ENCODE measurements at places on chromosomes 12 and 14.
A peak's percentile ranks its signal among the peaks of the same experiment; 100 is the strongest.

- DNase-seq, result no peak
Observed at GRCh38 chr12:110921262-110921661, 883 bp upstream of the MYL2 start.

- DNase-seq, result no peak
Observed at GRCh38 chr12:47964106-47964728, 821 bp downstream of the TMEM106C start.

DNA sequence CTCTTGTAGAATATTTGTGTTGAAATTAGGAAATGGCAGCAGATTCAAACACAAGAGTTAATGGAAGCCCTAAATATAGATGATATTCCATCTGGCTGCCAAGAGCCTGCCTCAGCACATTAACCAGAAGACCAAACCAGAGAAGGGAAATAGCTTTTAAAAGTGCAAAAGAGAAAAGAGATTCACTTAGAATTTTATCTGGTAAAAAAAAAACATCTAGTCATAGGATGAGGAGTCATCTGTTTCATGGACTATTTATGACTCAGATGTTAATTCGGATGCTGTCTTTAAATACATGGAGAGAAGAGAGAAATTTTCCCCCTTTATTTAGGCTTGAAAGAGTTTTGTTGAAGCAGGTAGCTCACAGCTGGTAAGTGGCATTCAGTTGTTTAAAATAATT, 201.6 kb upstream of the NUDT4 start:
- DNase-seq, result no peak

GRCh38 chr12:132965796-132966195, 9.7 kb upstream of the ZNF605 start:
- DNase-seq, result no peak

DNA sequence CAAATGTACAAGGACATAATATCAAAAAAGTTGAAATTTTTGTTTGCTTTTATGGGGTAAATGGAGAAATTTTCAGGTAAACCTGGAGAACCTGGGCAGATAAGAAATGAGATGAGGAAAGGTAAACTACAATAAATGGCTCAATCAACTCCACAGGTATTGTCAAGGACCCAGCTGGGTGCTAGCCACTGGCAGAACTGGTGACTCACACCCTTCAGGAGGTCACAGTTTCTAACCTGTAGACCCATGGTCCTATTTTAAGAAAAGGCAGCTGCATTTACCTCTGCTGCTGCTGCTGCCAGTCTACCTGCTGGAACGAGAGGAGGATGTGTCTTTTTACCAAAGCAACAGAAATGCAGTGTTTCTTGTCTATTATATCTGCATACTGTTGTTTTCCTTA, 226.6 kb downstream of the ALG10B start:
- DNase-seq, result no peak

DNA sequence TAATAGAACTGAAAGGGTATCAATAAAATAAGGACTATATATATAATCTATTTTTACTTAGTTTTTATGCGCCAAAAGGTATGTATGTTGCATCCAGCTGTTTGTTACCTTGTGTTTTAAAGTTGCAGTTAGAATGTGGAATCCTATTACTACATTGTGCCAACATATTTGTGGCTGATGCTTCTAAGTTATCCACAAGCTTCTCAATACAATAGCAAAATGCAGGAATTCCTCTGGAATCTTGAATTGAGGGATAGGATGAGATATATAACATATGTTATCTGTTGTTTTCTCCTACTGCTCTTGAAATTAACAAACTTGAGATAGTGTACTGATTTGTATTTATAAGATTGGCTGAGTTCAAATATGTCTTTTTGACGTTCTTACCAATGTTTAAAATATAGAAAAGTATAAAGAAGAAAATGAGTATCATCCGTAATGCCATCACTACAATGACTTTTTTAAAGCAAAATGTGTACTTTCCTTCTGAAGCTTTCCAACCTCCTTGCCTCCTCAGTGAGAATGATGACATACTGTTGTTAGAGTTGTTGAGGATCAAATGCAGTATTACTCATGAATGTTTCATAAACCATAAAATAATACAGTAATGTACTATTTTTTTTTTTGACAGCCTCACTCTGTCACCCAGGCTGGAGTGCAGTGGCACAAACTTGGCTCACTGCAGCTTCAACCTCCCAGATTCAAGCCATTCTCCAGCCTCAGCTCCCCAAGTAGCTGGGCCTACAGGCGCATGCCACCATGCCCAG, 6.6 kb downstream of the RAP1B start:
- peak; percentile 50 for DNase-seq

DNA sequence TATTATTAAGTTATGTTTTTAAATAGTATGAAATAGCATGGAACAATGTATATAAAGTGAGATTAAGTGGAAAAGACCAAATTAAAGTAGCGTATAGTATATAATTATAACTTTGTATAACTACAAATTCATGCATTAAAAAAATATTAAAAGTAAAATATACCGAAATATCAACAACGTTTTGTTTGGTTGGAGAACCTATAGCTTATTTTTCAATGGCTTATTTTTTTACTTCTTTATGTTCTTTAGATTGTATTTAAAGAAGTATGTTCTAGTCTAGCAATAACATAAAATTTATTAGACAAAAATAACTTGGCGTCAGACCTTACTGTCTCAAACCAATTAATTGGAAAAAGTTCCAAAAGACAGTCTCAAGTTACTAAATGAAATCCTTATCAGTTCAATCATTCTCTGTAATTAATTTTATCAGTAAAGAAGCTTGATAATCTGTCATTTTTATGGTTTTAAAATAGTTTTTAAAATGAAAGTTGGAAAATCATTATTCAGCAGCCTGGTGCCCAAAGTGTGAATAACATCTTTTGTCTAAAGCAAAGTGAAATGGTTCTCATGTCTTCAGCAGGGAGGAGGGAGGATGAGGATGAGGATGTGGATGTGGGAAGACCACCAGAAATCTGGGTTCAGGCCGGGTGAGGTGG, 46.7 kb downstream of the IRAK3 start:
- DNase-seq, result no peak

DNA sequence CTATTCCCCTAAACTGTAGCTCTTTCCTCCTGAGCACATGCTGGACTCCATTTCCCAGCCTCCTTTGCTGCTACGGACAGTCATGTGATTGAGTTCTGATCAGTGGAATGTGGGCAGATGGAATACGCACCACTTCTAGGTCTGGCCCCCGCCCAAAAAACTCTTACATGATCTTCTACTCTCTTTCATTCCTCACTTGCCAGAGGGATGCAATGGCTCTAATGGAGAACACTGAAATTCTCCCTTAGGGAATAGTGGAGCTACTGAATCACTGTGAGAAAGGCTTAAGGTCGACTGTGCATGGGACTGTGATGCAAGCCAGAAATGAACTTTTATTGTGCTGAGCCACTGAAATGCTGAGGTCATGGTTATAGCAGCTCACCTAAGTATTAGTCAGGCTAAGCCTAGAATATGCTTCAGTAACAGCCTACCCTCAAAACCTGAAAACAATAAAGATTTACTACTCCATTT, 13.0 kb upstream of the TMED2 start:
- DNase-seq, result peak; percentile 69

DNA sequence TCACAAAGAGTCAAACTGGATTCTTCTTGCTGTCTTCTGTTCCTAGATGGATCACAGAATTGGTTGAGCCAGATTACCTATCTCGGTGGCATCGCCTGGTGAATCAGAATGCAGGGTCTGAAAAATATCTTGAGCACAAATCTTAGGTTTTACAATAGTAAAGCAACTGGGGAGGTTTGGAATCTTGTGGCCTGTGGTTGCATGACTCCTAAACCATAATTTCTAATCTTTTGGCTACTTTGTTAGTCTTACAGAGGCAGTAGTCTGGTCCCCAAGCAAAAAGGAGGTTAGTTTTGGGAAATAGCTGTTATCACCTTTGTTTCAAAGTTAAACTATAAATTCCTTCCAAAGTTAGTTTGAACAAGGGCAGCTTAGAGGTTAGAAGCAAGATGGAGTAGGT, 1488.5 kb upstream of the FLRT2 start:
- DNase-seq, result no peak

DNA sequence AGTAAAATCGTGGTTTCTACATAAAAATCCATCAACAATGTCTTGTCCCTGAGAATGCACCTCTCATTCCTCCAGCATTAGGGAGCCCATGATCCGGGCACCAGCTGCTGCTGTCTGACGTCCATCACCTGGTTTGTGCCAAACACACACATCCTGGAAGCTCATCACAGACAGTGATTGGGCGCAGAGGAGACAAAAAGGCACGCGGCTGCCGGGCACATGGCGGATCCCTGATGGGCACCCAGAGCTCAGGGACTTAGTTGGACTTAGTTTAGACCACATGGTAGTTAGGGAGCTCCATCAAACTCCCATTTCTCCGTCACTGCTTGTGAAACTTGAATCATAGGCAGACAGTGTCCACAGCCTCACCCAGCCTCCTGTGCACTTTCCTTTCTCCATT, 1059.3 kb downstream of the TMEM121 start:
- DNase-seq, result no peak

DNA sequence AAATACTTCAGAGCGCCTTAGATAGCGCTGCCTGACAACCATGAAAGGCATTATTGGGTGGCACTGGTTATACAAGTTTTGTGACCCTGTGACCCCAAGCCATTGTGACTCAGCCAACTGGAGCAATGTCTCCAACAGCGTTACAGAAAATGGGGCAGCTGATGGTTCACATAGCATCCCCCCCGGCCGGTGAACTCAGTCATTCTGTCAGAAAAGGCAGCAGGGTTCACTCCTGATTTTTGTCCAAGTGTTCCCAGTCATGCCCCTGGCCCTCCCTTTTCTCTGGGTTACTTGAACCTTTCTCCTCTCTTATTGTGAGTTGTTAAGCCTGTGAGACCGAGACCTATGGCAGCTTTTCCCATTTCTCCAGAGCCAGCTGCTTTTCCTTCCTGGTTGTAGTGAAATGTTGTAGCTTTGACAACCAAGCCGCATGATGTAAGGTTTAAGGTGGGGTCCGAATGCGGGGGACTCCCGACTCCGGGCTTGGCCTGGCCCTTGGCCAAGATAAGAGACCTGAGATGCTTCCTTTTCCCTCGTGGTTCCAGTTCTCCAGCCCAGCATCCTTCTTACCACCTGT, 22.0 kb downstream of the CD9 start:
- no peak for DNase-seq

DNA sequence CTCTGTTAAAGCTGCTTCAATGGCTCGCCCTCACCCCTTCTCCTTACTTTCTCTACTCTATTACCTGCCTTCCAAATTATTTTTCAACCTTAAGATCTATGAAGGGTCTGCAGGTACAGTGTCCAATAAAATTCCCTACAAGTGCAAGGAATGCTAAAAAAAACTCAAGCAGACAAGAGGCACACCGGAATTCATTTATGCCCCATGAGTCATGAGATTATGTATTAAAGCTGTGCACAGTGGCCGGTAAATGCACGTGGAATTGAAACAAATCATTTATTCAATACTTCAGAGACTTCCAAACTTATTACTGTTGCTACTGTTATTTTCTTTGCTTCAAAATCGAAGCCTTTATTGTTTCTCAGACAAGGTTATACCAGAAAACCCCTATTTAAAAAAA, 68.4 kb downstream of the ST8SIA1 start:
- no peak for DNase-seq

GRCh38 chr14:94458558-94459205, 6.1 kb upstream of the SERPINA11 start:
- no peak for DNase-seq

- no peak for DNase-seq
Observed at GRCh38 chr12:92810370-92810769, 107.6 kb downstream of the PLEKHG7 start.

- DNase-seq, result no peak
Observed at GRCh38 chr14:24690492-24690891, 56.5 kb upstream of the GZMB start.

DNA sequence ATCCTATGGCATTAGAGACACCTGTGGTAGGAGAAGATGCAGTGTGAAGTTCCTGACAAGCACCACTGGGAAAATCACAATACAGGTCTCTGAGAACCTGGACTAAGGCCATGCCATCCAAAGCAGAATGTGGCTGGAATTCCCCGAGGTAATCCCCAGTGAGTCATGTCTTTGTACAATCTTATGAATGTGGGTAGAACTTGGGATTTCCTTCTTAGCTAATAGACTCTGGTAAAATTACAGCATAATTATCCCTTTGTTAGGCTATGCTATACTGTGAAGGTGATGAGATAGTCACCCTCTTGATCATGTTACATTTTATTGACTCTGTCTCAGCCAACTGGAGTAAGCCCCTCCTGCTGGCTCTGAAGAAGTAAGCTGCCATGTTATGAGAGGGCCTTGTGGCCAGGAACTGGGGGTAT, 224.3 kb upstream of the DCN start:
- peak; percentile 99 for DNase-seq

GRCh38 chr12:62164036-62164435, 96.2 kb upstream of the USP15 start:
- DNase-seq, result no peak

GRCh38 chr12:68638171-68638570, 27.5 kb downstream of the RAP1B start:
- DNase-seq, result no peak

DNA sequence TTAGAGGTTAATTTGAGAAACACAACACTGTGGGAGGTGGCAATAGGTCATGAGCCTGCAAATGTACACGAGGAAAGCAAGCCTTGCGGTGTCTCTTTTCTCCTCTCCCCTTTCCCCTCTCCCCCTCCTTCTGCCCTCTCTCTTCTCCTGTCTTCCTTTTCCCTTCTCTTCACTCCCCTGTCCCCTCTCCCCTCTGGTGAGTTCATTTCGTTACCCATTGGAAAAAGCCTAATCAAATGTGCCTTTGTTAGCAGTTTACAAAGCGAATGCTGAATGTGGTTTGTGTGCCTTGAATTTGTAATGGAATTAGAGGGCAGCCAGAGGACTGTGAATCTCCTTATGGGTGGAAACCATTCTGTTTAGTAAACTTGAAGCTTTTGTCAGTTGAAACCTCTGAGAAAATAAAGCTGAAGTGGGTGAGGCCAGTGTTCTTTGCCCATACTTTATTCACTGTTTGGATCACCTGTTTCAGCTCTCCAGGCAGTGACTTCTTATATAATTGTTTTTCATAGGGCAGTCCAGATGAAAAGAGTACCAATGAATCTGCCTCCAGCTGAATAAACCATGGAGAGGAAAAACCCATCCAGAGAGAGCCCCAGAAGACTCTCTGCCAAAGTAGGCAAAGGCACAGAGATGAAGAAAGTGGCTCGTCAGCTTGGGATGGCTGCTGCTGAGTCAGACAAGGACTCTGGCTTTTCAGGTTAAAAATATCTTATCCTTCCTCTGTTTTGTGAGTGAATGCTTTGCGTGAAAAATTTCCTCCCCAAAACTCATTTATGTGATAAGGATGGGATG, 7.3 kb downstream of the CIPC start:
- DNase-seq, result no peak

DNA sequence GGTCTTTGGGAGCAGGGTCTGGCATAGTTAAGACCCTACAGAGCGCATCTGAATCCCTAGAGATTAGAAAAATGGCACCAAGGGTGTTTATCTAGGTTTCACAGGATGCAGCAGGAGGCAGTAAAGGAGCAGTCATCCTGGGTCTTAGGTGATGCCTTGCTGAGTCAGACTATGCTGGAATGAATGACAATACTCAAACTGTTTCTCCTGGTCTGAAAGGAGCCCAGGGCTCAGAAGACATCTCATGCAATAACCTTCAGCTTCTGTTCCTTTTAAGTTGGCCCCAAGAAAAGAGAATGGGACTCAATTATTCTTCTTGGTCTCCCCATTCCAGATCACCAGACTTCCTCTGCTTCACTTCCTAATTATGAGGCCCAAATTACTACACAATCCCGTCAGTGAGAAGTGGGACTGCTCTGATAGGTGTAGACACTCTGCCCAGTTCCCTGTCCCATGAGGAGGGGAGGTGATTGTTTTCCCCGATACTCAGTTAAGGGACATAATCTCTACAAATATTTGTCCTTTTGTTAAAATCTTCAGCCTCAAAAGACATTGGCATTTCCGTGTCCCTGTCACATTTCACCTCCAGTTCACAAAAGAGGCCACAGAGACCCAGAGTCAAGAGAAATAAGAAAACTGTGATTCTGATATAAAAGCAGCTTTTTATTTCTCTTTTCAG, 14.8 kb upstream of the APOF start:
- peak; percentile 31 for DNase-seq
